ENCODE measurements at places on chromosomes 12 and 14.

DNA sequence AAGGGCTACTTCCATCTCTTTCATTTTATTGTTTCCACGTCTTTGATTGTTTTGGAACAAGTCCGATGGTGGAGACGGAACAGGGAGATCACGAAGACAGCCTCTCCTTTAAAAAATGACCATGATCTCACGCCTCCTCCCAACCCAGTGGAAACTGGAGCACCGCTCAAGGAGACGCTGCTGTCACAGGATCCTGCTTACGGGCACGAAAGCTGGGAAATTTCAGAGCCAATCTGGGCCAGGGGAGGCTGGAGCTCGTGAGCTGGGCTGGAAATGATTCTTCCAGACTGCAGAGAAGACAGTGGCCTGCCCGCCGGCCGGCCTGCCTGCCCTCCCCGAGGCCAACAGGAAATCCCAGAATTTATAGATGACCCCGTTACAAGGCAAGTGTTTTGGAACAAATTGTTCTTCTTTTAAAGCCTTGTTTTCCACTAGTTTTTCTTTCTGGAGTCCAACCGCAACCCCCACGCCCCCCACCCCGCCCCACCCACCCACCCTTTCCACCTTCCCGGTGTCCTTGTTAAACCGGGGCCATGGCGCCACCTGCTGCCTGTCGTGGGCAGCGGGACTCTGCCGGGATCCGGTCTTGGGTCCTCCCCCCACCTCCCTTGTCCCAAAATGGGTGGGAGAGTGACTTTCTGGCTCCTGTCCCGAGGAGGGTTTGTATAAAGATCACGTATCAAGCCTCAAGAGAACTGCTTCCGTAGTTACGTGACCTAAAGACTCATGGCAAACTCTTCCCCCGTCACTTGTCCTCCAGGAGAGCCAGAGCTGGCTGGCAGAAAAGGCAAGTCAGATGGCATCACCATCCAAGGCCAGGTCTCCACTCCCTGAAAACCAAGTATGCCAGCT lies 40.3 kb downstream of the MAP1LC3B2 start:
- peak; percentile 40 for DNase-seq

- DNase-seq, result no peak
These were observed 100.5 kb downstream of the TSPAN8 start for GRCh38 chr12:71057330-71057729.

- no peak for DNase-seq
These were observed 75.2 kb downstream of the PLEKHG3 start for GRCh38 chr14:64779472-64779871.

DNA sequence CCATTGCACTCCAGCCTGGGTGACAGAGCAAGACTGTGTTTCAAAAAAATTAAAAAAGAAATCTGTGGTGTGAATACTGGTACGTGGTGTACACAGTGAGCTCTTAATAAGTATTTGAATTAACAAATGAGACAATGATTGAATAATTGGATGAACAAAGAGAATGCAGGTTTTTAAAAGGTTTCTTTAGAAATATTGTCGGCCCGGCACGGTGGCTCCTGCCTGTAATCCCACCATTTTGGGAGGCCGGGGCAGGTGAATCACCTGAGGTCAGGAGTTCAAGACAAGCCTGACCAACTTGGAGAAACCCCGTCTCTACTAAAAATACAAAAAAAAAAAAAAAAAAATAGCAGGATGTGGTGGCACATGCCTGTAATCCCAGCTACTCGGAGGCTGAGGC lies 6.6 kb downstream of the HIF1A start:
- DNase-seq, result no peak

Data from stimulated activated CD4-positive, alpha-beta T cell treated with anti-CD3 and anti-CD28 coated beads, Interleukin-15, amount 100 ng/mL, for 1 hour (primary cell).